ENCODE measurements at places on chromosomes 16 and 17.

DNA sequence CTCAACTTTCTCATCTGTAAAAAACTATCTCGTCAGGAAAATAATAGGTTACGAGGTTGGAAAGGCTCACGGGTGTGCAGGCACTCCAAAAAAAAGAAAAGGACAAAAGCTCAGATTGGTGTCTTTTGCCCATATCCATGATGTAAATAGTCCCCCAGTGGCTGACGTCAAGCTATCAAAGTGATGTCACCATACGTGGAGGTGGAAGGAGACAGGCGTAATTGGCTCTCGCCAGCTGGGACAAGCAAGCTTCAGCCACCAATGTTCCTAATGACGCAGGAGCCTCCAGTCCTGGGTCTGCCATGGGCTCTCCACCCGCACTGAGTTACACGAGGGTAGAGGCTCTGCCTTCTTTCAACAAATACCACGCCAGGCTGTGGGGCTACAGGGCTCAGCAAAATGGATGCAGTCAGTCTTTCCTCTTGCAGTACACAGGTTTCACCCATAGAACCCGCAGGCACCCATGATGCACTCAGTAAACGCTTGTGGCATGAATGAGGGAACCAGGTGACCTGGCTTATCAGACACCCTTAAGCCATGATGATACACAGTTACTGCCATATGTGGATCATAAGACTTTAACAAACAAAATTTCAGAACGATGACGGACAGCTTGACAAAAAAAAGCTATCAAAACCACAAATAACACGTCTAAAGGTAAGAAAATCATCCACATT lies 50.5 kb downstream of the COTL1 start:
- no peak for DNase-seq

DNA sequence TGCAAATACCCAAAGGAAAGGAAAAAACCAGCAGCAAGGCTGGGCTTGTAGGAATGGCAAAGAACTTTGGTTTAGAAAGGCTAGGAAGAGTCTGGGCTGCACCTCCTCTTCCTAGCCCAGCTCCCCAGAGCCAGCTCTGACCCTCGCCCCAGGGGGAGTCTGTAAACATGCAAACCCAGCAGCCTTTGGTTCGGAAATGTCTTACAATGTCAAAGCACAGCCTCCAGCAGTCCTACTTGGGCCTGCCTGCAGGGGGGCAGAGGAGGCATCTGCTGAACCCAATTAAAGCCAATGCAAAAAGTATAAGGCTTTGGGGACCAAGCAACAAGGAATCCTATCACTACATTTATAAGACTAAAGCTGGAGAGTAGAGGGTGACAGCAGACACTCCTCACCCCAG lies 5.0 kb upstream of the FTSJ3 start:
- no peak for DNase-seq

DNA sequence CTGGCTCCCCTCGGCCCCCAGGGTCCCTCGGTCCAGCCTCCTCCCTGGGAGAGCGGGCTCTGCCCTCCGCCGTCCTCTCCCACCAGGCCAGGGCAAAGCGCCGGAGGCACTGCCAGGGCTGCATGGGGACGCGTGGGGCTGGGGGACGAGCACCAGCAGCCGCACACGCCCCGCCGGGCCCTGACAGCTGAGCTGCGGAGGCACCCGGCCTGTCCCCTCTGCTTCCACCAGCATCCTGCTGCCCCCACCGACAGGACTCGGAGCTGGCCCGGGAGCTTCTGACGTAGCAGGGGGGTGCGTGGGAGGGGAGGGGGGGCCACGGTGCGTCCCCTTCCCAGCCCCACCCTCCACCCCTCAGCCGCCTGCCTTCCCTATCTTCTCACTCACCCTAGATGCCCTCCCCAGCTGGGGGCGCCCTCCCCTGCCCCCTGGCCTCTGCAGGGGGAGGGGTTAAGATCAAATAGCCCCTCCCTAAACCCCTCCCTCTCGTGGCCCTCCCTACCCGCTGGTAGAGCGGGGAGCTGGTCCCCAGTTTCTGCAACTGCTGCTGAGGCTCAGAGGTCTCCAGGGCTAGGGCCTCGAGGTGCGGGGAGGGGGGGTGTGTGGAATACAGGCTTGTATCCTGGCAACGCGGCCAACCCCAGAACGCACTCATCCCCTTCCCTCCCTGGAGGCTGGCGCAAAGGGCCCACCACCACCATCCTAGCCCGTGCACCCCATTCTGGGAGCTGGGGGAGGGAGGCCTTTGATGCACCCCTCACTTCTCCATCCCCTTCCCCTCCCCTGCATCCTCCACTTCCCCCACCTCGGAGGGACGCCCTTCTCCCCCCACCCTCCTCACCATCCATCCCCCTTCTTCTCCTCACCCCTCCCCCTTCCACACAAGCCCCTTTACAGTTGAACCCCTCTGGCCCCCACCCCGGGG lies 1.0 kb downstream of the SRCIN1 start:
- DNase-seq: no peak

DNA sequence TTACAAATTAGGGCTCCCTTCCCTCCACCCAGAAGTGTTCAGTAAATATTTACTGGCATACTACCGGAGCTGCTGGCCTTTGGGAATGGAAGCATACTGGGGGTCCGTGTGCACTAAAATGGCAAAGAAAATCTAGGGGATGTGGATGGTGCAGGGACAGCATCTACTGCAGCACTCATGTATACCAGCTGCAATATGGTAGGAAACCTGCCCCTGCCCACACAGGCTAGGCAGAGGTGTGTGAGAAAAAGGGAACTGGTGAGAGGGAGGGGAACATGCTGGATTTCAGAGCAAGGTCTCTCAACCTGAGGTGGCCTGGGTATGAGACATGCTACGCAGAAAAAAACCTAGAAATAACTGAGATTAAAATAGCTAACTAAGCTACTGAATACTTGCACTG lies 145.4 kb downstream of the CDH13 start:
- no peak for DNase-seq

GRCh38 chr16:54437921-54438320 lies 151.3 kb upstream of the IRX3 start:
- no peak for DNase-seq

DNA sequence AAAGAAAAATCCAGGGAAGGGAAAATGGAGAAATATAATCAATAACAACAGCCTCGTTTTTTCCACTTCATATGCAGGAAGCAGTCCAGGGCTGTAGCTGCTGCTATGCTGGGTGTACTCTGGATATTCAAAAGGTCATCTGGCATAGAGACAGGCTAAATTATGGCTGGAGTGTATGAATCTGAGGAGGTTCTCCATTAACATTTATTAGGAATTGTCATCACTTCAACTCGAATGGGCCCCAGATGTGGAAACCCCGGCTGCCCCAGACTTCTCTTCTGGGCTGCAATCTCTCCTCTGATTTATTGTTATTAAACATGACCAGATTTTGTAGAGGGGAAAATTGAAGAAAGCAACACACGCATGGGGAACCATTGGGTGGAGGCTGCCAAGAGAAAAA lies 33.5 kb upstream of the SKAP1 start:
- DNase-seq: no peak

DNA sequence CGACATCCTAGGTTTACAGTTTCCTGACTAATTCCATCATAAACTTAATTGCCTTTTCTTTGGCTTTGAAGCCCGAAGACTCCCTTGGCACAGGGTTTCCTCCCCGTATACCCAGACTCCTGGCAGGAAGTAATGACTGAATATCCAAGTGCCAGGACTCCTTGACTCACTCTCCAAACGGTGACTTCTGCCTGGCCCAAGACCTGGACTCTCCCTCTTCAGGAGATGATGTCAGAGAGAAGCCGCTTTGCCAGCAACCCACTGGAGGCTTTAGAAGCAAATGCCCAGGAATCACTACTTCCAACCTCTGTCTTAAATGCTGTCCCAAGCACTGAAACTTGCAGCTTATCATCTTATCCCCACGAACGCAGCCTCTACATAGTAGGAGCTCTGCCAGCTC lies 146.5 kb downstream of the RGS9 start:
- no peak for DNase-seq

DNA sequence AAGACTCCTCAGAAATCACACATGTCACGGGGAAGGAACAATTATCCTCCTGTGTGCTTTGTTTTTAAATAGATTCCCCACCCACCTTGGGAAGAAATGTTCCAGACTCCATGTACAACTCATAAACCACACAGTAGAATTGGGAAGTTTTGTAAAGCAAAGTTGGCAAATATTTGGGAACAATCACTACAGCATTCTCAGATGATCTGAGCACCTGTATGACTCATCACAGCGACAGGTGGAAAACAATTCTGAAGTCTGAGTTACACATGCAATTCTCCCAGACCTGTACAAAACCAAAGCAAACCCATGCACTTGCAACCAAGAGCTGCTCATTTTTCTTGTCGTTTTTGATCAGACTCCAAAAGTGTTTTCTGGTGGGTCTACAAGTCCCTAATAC lies 14.4 kb upstream of the MYLK3 start:
- DNase-seq: no peak

GRCh38 chr17:45146166-45146565 lies 2.1 kb upstream of the HEXIM1 start:
- no peak for DNase-seq

GRCh38 chr17:557371-557770 lies 157.3 kb downstream of the VPS53 start:
- no peak for DNase-seq

- DNase-seq: no peak
These were observed 335.1 kb downstream of the HS3ST4 start for GRCh38 chr16:26026709-26027450.

DNA sequence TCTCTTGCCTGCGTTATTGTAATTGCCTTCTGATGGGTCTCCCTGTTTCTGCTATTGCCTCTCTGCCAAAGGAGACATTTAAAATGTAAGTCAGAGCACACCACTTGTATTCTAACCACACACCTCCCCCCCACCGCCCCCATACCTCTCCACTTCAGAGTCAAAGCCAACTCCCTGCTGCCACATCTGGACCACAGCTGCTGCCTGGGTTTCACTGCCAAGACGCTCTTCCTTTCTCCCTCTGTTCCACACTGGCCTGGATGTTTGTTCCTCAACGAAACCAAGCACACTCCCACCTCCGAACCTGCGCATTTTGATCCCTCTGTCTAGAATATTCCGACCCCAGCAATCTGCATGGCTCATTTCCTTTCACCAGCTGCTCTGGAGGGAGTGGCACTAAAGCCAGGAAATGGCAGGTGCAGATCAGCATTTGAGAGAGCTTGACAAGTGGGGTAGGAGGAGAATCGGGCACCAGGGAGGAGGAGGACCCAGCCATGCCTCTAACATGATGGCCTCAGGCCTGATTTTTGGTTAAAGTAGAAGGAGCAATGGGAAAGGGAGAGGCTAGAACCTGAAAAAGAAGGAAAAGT lies 92.4 kb upstream of the HS3ST2 start:
- no peak for DNase-seq

GRCh38 chr16:4591706-4592470 lies 22.8 kb downstream of the UBALD1 start:
- no peak for DNase-seq

GRCh38 chr16:1823821-1824220 lies 2.8 kb downstream of the HAGH start:
- DNase-seq: no peak

GRCh38 chr17:65742403-65743307 lies 181.2 kb upstream of the AXIN2 start:
- no peak for DNase-seq

DNA sequence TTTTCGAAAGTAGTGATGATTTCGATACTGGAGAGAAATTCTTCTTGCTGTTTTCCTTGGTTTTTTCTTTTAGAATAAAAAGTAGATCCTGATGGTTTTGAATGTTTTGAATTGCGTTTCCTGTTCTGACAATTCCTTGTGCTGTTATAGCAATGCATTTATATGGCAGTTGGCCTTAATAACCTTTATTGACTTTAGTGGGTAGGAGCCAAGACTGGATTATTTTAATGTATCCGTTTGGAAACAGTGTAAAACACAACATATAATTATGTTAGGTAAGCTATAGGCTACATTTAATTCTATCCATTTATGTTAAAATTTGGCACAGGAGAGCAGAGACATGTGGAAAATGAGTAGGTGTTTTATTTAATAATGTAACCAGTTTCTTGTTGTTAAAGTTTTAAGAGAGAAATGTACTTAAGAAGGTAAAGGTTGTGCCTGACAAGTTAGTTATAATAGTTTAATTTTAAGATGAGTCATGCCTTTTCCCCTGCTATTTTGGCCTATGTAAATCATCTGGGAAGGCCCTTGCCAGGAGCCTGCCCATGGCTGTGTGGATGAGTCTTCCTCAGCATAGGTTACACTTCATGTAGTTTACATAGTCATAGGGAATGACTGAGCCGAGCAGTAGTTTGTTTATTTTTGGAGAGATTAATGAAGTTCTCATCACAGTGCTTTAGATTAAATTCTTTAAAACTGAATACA lies 189.9 kb downstream of the FTO start:
- DNase-seq: no peak

GRCh38 chr17:70352834-70353233 lies 183.5 kb downstream of the KCNJ2 start:
- DNase-seq: no peak

- no peak for DNase-seq
These were observed 65.4 kb upstream of the ZFHX3 start for GRCh38 chr16:73113336-73113735.

GRCh38 chr17:12522336-12522735 lies 143.4 kb upstream of the MYOCD start:
- DNase-seq: no peak

- no peak for DNase-seq
These were observed 52.2 kb downstream of the TBC1D16 start for GRCh38 chr17:79983456-79983855.

DNA sequence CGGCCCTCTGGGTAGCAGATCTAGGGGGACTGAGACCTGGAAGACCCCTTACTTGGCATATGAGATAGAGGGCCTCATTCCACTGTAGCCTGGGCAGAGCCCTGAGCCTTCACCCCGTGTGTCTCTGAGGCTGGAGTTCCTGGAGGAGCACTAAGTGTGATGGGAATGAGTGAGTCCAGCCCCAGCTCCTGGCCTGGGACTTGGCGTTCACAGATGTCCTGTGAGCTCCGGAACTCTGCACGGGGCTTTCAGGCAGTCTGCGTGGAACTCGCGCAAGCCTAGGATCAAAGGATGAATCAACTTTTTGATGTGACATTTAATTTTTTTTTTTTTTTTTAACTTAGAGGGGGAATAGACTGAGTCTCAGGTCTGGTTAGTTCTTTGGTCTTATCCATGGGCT lies 1.8 kb downstream of the NKD1 start:
- DNase-seq: no peak

- DNase-seq: no peak
These were observed 17.5 kb upstream of the HOXB9 start for GRCh38 chr17:48643697-48644012.

GRCh38 chr17:51814521-51814920 lies 344.0 kb downstream of the CA10 start:
- no peak for DNase-seq

GRCh38 chr16:27725236-27726000 lies 175.5 kb downstream of the KATNIP start:
- DNase-seq: no peak

- DNase-seq: no peak
These were observed 3.6 kb downstream of the NRN1L start for GRCh38 chr16:67888331-67888730.

DNA sequence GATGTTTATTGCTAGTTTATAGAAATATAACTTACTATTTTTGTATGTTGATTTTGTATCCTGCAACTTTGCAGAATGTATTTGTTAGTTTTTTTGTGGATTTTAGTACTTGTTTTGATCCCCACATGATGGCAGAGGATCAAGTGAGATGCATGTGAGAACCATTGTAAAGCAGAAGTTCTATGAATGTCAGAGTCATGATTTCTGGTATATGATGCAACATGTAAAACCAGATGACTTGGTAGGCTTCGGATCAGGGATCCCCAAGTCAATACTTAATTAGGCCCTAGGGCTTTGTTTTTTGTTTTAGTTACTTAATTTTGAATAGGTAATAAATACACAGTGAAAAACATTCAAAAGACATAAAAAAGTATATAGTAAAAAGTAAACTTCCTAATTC lies 45.8 kb downstream of the ESRP2 start:
- DNase-seq: no peak

GRCh38 chr16:57797526-57798266 lies 4.6 kb downstream of the KIFC3 start:
- no peak for DNase-seq
